ENCODE measurements at places on chromosomes 13 and 19. TPM values are rescaled to one million over a fixed set of nuclear protein-coding genes. Genes with fewer than 3 reads are reported as not detected.

- no peak for DNase-seq
These were observed 64.9 kb downstream of the KL start for GRCh38 chr13:33080972-33081590.

DNA sequence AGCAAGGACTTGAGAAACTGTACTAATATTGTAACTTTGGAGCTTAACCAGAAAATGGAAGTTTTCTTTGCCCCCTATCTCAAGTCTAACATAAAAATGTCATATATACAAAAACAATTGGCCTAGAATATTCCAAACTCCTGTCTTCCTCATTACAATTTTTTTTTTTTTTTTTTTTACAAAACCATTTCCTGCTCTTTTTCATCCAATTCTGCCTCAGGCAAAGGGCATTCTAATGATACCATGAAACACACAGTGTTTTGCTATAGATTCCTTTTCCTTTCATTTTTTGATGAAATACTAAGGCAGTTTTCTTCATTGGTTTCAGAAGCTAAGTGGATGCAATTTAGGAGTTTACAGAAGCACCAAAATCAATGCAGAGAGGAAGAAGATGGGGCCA is 119.7 kb downstream of the LHFPL6 start:
- no peak for DNase-seq

- no peak for DNase-seq
These were observed 91.3 kb downstream of the STK24 start for GRCh38 chr13:98485561-98485960.

- no peak for DNase-seq
These were observed 263.5 kb downstream of the FOXO1 start for GRCh38 chr13:40402931-40403431.

- no peak for DNase-seq
These were observed 2.6 kb upstream of the SLC27A1 start for GRCh38 chr19:17467471-17468301.

DNA sequence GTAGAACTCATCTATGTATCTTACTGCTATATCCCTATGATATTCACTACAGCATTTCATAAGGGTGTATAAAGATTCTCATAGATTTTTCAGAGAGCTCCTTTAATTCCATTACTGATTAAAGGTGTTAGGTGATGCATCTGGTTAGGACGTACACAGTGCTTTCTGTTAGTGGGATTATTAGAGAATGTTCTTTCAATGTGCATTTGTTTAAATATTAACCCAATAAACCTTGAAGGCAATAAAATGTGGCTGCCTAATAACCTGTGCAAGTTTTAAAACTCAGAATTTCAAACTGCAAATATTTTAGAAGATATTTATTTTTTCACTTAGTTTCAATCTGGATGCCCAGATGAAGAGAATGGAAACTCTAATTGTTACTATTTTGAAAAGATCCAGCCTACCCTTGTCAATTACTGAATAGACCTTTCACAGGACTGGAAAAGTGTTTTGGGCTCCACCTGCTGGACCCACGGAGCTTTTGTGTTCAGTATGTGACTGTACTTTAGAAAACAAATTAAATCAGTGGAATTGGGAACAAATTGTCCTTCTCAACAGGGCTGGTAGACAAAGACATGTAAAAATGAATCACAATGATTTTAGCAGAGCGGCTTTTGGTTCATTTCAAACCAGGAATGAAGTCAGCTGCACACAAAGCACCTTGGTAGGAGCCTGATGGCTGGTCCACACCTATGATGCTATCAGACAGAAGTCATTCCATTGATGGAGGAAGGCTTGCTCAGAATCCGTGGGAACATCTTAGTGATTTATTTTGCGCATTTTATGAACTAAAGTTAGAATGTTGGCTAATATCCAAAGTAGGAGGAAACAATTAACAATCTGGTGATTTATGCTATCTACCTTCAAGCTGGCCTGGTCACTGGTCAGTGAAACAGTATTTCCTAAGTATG is 89.4 kb upstream of the RAP2A start:
- peak; percentile 28 for DNase-seq

The LMTK3 gene
- total RNA-seq = 18.4 TPM

The LILRB1 gene
- 0.42 TPM for total RNA-seq

The PSG6 gene
- total RNA-seq = not detected

The LILRB2 gene
- total RNA-seq = 6.3 TPM

The CD37 gene
- 373 TPM for total RNA-seq

The TSKS gene
- 1.9 TPM for total RNA-seq

Data from T-helper 17 cell (primary cell).